ENCODE measurements at places on chromosomes 11 and 22. TPM values are rescaled to one million over a fixed set of nuclear protein-coding genes. Genes with fewer than 3 reads are reported as not detected.

DNA sequence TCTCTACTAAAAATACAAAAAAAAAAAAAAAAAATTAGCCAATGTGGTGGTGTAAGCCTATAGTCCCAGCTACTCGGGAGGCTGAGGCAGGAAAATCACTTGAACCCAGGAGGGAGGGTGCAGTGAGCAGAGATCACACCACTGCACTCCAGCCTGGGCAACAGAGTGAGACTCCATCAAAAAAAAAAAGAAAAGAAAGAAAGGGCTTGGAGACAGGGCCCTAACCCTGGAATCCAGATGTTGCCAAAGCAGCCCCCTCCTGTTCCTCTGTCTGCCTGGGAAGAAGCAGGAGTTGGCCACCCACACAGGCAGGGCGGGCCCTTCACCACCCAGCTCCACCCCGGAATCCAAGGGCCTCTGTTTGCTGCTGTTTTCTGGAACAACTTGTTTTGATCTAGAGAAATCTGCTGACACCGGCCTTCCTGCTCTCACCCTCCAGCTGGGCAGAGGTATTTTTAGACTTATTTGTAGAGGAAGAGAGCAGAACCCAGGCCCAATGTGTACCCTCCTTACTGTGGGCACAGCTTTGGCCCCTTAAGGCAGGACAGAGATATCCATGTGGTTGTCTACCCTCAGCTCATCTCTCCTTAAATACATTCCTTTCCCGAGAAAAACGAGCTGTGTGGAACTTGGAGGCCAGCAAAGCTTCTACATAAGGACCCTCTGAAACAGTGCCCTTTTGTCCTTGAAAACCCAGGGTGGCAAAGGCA lies 2.7 kb upstream of the NEAT1 start:
- peak; percentile 94 for DNase-seq

SMTNL1 gene
- not detected for total RNA-seq

DNA sequence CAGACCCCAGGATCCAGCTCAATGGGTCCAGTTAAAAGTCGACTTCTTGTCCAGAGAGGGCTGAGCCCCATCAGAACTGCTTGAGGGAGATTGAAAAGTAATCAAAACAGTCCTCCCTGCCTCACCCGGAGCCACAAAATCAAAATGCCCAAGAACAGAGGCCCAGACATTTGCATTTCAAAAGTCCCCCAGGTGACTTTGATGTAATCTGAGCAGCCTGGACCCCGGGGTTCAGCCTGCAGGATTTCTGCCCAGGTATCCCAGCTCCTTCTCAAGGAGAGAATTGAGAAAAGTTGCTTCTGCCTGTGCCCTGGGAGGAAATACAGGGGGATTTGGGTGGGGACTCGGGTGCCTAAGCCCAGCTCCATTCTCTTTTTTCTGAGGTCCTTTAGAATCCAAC lies 1385.0 kb downstream of the TBC1D22A start:
- no peak for DNase-seq

GRCh38 chr11:128417607-128418324 lies 169.6 kb downstream of the ETS1 start:
- DNase-seq, result no peak

DNA sequence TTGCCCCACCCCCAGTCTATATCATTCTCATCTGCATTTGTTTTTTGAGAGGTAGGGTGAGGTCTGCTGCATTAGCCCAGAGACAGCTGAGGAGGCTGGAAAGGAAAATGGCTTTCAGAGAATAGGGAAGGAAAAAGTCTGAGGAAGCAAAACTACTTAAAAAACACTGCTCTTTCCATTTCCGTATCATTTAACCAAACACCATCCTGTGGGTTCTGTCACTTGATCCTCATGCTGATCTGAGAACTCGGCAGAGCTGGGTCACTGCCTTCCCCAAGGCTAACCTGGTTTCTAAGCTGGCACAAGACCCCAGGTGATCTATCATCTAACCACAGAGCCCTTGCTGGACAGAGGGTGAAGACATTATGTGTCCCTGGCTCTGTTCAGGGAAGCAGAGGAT lies 1.2 kb downstream of the FOLR2 start:
- no peak for DNase-seq

Data from Right ventricle myocardium inferior (tissue), 1 donor.